ENCODE measurements at places on chromosomes 2 and 18.

- no peak for DNase-seq
Observed at GRCh38 chr18:49024804-49025421, 74.1 kb upstream of the SMAD7 start.

DNA sequence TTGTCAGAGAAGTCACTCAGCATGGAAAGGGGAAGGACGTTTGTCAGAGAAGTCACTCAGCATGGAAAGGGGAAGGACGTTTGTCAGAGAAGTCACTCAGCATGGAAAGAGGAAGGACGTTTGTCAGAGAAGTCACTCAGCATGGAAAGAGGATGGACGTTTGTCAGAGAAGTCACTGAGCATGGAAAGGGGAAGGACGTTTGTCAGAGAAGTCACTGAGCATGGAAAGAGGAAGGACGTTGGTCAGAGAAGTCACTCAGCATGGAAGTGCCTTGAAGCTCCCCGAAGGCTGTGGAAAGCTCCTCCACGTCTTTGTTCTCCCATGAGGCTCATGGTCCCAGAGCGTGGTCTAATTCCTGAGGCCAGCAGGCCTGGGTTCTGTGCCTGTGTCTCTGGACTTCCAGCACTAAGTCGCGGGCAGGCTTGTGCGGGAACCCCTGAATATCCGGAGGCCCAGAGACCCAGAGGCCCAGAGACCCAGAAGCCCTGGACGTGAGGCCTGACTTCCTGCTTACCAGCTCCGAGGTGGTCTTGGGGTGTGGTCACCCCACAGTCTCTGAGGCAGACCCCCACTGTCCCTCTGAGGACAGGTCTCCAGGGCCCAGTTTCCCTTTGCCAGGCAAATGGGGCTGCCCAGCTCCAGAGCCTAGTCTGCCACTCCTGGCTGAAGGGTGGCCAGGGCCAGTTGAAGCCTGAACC lies 70.4 kb upstream of the TWIST2 start:
- DNase-seq: no peak

DNA sequence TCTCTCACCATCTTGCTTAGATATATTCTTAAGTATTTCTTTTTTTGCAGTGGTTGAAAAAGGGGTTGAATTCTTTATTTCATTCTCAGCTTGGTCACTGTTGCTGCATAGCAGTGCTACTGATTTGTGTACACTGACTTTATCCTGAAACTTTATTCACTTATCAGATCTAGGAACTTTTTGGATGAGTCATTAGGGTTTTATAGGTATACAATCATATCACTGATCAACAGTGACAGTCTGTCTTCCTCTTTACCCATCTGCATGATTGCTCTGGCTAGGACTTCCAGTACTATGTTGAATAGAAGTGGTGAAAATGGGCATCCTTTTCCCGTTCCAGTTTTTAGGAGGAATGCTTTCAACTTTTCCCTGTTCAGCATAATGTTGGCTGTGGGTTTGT lies 6.5 kb downstream of the STARD6 start:
- DNase-seq: no peak

- DNase-seq: no peak
Observed at GRCh38 chr18:54813977-54814565, 14.2 kb upstream of the RAB27B start.

GRCh38 chr2:176122052-176122682 lies 352 bp upstream of the HOXD9 start:
- no peak for DNase-seq

Data from brain pericyte (primary cell).